ENCODE measurements at places on chromosomes 5 and 9.

DNA sequence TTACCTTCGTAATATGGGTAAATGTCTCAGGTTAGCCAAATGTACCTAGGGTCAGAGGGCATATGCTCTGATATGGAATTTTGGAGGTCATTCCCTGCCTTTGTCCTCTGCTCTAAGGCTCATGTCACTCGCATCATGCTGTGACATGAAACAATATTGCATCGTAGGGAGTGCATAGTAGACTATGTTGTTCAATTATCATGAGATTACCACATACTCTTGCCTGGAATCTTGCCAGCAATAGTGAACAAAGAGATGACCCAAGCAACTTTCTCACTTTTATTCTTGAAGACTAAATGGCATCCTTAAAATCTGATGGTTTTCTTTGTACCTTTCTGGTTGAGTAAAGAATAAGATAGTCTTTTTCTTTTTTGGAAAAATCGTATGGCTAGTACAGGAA, 27.6 kb downstream of the ZNF462 start:
- DNase-seq, result no peak

DNA sequence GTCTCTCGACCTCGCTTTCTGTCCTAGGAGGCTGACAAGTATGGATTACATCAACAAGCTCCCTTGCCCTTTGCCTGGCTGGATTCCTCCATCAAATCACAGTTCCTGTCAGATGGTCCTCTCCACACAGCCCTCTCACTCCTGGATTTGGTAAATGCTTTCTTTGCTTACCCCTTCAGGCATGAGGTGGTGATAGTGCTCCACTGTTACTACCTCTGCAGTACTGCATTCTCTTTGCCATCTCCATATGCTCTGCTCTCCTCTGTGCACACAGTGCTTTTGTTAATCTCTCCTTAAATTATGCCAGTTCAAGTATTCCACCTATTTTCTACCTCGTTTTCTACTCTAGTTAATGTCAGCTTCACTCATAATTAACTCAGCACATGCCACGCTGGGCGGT, 279.2 kb downstream of the DMAC1 start:
- no peak for DNase-seq

DNA sequence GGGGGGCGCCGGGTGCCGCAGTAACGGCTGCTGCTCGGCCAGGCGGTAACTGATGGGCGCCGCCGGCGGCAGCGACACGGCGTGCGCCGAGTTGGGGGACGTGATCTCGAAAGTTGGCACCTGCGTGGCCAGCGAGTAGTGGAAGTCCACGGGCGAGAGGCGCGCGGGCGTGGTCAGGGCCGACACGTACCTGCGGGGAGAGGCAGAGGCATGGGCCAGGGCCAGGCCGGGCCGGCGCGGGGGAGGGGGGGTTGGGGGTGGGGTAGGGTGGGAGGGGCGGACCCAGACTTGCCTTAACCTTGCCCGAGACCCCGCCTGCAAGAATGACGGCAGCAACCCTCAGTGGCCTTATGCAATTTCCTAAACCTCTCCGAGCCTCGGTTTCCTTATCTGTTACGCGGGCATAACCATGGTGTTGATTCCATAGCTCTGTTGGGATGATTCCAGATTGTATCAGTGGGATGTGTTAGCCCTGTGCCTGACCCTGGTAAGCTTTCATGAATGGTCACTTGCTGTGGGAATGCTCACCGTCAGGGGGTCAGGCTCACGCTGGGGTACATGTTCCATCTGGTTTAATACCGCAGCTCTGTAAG, 53.0 kb downstream of the PSD2 start:
- DNase-seq, result no peak

- DNase-seq, result peak; percentile 16
Observed at GRCh38 chr5:64165500-64166200, at the start of gene RNF180. TSS of gene RNF180 (plus strand) at chr5:64165843. CDS start at chr5:64200808, 34,965 bp downstream.

DNA sequence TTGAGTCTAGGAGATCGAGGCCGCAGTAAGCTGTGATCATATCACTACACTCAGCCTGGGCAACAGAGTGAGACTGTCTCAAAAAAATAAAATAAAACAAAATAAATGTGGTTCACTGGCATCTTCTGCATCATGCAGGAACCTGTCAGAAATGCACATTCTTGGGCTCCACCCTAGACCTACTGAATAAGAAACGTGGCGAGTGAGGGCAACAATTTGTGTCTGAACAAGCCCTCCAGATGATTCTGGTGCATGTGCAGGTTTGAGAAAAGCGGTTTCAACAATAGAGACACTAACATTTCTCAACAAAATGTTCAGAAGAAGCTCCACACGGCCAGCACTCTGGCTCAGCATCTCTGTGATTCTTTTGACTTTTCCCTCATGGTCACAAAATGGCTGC, 42.8 kb upstream of the CPEB4 start:
- no peak for DNase-seq

DNA sequence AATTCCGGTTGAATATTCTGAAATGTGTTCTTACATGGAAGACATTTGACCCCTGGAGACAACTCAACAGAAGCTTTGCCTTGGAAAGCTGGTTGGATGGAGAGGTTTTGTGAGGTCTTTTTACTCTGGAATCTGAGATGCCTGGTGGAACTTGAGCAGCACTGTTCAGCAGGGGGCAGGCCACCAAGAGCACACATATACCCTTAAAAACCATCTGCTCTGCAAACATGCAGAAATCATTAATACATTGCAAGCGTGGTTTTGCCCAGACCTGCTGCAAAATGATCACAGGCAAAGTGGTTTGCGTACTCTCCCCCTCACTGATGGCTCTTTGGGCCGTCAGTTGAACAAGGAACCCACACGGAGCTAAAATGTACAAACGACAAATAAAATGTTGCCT, 32.8 kb upstream of the DAP start:
- DNase-seq, result no peak

DNA sequence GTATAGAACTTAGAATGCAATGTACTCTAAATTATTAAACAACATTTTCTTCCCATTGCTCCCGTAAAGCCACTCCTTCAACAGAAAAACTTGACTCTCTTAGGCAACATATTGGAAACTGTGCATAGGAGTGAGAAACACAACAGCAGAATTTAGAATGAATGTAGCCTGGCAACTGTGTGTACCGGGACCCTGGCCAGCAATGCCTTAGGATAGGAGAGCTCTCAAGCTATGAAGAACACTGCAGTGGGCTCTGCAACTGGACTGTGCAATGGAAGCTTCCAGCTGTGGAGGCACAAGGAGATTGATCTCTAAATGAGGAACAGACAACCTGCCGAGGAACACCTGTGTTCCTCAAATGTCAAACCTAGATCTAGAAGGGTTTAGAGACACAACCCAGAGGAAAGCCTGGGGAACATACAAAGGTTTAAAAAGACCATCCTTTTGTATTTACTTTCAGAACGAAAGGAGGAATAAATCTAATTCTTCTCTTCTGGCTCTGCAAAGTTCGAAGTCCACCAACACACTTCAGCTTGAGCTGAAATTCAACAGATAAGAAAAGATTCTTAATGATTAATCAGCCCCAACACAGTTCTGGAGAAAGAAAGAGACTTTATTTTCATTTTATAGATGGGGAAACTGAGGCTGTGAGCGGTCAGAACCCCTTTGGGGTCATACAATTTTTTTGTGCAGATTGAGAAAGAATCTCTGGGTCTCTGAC, 51.5 kb upstream of the ARL15 start:
- no peak for DNase-seq

GRCh38 chr5:42950456-42951292, 89.4 kb downstream of the ANXA2R start:
- DNase-seq, result peak; percentile 100

DNA sequence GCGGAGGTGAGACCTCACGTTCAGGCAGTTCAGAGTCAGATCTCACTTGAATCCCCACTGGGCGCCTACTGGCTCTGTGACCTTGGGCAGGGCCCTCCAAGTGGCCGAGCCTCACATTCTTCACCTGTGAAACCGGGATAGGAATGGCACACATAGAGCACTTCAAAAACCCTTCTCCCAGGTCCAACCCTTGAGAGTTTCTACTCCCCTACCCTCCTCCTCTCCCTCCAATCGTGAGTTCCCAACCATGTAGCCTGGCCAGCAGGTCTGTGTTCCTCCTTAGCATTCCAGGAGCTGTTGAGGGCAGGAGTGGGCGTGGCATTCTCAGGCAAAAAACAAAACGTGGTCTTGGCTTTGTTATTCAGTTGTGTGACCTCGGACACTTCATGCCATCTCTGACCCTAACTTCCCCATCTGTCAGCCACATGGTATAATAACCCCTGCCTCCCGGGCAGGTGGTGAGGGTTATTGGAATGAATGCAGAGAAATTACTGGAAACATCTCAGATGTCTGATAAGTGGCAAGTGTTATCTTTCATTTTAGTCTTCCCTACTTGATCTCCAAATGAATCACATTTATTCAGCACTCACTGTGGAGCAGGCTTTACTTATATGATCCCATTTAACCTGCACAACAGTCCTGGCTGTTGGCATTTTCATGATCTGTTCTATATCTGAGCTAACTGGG, 112.8 kb upstream of the BOD1 start:
- no peak for DNase-seq

DNA sequence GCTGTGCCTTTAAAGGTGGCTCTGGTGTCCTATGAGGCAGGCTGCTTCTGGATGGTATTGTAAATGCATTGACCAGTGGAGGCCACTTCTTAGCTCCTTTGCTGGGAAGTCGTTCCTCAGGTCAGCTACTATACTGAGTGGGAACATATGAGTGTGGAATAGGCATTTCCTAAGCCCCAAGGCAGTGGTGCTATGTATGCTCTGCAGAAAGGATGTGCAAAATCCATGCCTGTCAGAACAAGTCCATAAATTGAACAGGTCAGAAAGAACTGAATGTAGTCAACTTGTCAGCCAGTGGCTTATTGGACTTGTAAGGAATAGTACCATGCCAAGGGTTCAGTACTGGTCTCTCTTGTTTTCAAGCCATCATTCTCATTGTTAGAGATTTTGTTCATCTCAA, 216.4 kb downstream of the CDH10 start:
- DNase-seq, result no peak

- no peak for DNase-seq
Observed at GRCh38 chr5:136374638-136375037, 9.3 kb upstream of the TRPC7 start.

DNA sequence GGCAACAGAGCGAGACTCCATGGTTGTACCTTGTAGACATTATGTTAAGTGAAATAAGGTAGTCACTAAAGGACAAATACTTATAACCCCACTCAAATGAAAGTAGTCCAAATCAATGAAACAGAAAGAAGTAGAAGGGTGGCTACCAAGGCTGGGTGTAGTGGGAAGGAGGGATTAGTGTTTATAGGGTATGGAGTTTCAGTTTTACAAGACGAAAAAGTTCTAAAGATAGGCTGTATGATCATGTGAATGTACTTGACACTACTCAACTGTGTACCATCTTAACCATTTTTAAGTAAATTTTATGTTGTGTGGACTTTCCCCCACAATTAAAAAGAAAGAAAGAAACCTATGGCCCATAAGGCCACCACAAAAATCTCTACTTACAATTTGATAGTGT, 32.2 kb downstream of the ALDH7A1 start:
- no peak for DNase-seq

DNA sequence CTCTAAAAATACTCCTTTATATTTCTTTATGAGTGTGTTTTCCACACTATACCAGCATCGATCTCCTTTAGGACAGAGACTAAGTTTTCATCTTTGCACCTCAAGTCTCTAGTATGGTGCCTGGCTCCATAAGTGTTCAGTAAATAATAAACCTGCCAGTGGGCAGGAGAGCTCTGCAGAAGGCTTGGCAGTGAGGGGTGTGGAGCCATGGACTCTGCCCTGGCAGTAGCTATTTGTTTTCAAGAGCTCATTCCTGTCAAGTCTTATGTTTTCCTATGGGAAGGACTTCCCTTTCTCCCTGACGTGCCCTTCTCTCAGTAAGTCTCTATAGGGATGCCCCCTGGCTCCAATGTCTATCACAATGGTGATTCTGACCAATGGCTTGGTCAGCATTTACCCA, 252.2 kb downstream of the PIK3R1 start:
- no peak for DNase-seq

DNA sequence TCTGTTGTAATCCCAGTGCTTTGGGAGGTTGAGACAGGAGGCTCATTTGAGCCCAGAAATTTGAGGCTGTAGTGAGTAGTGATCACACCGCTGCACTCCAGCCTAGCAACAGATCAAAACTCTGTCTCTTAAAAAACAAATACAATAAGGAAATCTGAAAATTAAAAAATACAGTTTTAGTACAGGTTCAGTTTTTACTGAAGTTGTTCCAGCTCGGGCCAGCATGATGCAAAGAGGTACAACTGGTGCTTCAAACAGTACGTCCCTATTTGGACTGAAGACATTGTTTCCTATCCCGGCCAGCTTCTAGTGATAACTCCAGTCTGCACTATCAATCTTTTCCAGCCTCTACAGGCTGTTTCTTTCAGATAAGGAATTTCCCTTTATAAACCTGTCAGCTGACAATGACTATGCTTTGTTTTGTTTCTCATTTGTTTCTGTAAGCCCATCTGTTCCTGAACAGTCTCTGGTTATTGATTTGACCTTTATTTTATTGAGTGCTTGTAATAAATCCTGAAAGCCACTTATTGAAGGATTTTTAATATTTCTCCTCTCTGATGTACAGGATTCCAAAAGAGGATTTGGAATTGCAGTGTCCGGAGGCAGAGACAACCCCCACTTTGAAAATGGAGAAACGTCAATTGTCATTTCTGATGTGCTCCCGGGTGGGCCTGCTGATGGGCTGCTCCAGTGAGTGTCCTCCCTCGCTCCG, 41.9 kb downstream of the TJP2 start:
- DNase-seq, result no peak

DNA sequence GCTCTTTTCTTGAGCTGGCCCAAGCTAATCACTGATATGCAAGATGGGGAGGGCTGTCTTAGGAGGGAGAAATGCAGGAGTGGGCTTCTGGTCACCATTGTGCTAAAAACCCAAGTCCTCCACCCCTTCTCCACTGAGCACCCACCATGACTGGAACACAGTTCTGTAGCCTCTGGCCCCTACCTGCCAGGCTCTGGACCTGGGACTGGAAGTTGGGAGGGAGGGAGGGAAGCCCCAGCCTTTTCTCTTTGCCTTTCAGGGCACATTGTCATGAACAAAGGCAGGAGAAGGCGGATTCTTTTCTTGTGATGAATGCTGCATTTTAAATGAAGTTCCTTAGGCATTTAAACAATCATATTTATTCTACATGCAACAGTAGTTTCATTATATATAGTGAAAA, 559.1 kb upstream of the TRPC7 start:
- no peak for DNase-seq

DNA sequence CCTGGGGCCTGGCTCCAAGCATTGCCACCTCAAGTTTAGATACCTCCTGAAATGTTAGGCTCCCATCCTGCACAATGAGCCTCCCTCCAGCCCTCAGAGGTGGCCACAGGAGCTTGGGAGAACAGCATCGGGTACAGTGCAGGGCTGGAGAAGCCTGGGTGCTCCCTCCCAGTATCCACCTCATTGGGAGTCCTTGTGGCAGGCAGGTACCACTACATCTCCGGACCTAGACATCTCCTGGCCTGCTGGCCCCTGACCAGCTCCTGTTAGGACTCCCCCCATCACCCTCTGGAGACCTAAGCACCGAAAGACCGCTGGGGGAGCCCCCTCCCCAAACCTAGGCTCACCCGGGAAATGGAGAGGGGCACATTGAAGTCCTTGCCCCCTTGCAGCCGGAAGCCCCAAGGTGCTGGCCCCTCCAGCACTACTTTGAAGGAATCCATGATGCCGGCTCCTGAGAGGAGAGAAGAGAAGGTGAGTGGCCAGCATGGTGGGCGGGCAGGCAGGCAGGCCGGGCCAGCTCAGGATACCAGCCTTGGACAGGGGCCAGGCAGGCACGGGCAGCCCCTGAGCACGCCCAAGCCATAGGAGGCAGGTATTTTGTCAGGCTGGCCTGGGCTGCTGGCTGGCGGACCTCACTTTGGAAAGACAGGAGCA, 1.2 kb downstream of the PDLIM7 start:
- DNase-seq, result peak; percentile 84
